DMS79 (cell line): ENCODE measurements at places on chromosomes 6 and 20.
A peak's percentile ranks its signal among the peaks of the same experiment; 100 is the strongest.

DNA sequence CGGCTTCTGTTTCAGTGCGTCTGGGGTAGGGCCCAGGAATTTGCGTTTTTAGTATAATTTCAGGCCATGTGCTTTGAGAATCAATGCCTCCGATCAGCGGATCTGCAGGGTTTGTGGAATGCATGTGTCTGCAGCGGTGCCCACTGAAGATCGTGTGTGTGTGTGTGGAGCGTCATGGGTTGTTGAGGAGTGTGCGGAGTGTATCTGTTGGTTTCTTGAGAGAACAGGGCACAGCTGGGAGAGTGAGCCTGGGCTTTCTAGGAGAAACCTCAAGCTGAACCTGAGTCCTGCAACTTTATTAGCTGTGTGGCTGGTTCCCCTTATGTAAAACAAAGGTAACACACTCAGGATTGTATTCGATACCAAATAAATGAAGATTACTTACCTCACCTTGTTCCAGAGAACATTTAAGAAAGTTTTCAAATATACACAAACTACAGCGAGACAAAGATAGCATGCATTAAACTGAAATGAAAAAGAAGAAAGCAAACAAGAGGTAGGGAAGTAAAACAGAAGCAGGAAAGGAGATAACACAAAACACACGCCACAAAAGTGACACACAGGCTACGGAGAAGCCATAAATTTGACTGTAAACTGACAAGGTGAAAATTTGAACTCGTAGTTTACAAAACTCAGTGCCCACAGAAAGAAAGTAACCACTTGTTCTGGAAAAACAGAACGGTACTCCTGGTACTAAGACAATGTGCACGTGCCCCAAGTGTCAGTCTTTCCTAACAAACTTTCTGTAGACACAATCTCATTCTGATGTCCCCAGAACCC, 28.8 kb downstream of the PDE10A start:
- no peak for DNase-seq

- peak; percentile 74 for DNase-seq
Measured at GRCh38 chr6:40543146-40543545, 44.0 kb downstream of the LRFN2 start.

DNA sequence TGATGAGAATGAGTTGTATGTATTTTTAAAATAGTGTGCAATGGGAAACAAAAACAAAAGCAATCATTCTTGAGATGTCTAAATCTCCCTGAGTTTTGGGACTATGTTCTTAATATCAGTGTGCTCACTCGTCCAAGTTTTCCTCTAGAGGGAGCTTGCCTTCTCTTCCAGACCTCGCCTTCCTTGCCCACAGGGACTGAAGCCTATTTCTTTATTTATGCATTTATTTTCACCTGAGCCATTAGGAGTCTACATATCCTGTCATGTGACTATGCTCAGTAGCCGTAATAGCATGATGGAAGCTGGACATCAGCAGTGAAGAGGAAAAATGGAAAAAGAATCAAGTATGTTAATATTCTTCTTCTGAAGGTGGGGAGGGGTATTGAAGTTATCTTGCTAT, 131.2 kb downstream of the SH3BGRL2 start:
- DNase-seq = no peak

GRCh38 chr6:105484238-105485161, 81.6 kb upstream of the PREP start:
- DNase-seq = peak; percentile 1

- DNase-seq = peak; percentile 60
Measured at GRCh38 chr20:20366876-20367574, 879 bp upstream of the INSM1 start.

DNA sequence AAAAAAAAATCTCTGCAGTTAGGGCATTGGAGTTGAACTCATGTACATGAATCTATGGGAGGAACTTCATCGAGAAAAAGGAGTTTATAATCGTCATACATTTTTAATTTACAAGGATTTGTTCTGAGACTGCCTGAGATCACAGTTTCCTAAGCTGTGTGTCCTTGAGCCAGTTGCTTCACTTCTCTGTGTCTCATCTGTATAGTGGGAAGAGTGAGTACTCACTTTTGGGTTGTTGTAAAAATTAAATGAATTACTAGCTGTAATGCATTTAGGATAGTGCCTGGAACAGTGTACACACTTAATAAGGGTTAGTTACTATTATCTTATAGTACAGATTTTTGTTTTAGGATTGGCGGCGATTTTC, 42.5 kb downstream of the EYA2 start:
- DNase-seq = no peak

DNA sequence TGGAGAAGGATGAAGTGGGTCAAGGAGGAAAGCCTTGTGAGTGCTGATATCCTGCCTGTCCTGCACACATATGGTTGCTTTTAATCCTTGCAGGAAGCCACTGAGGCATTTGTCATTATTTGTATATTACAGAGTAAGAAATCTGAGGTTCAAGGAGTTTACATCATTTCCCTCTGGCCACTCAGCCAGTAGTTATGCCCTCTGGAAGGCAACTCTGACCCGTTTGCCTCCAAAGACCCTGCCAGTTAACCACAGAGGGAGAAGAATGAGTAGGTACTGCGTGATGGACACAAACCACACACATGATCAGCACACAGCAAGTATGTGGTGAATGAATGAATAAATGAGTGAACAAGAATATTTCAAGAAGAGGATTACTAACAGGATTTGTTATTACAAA, 7.9 kb upstream of the FAM210B start:
- DNase-seq = no peak

DNA sequence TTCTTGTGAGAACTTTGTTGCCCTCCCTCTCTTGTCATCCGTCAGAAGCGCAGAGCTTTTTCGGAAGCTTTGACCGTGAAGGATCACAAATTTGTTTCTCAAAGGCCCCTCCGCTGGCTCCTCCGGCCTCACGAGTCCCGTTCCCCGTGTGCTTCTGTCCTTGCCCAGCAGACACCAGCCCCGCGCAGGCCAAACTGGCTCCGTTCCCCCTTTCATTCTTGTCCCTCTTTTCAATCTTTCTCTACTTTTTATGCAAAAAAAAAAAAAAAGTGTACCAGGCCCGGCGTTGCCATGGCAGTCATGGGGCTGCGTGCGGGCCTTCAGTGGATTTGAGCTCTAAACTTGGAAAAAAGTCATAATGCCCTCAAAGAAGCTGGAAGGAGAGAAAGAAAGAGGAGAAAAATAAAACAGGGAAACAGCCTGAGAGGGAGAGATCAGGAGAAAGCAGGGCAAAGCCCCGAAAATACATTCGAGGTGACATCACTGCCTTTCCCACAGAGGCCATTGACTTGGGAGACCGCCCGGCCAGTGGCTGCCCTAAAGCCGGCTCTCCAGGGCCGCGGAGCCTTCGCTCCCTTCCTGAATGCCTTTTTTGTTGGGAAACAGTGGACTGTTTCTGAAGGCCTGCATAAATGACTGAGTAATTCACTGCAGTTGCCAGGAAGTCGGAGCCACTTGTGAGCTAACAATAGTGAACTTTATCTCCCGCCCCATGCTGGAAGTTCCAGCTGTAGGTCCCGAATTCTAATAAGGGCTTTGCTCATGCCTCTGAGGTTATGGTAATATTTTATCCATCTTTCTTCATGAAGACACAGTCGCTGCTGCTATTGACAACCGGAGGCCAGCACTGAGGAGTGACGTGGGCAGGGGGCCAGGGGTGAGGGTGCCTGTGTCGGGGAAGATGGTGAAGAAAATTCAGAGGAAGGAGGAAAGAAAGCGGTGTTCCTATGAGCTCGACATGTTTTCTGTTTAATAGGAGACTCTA, 670.9 kb downstream of the QKI start:
- no peak for DNase-seq

- no peak for DNase-seq
Measured at GRCh38 chr6:169571123-169571962, 130.5 kb downstream of the WDR27 start.

DNA sequence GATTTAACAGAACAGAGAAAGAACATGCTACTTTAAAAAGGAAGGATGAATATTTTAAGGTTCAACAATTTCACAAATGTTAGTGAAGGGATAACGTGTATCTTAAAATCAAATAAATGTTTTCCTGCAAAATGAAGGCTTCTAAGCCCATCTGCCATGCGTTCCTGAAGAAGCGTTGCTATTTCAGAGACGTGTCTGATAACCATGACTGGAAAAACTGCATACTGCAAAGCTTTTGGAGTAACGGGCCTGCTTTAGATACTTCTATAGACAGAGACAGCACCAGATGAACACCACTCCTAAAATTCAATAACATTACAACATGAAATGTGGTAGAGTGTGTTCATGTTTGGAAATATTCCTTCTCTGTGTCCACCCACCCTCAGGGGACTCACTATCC, 126.0 kb downstream of the WDR27 start:
- DNase-seq = no peak

- DNase-seq = no peak
Measured at GRCh38 chr6:50333696-50334095, 284.0 kb upstream of the DEFB112 start.

DNA sequence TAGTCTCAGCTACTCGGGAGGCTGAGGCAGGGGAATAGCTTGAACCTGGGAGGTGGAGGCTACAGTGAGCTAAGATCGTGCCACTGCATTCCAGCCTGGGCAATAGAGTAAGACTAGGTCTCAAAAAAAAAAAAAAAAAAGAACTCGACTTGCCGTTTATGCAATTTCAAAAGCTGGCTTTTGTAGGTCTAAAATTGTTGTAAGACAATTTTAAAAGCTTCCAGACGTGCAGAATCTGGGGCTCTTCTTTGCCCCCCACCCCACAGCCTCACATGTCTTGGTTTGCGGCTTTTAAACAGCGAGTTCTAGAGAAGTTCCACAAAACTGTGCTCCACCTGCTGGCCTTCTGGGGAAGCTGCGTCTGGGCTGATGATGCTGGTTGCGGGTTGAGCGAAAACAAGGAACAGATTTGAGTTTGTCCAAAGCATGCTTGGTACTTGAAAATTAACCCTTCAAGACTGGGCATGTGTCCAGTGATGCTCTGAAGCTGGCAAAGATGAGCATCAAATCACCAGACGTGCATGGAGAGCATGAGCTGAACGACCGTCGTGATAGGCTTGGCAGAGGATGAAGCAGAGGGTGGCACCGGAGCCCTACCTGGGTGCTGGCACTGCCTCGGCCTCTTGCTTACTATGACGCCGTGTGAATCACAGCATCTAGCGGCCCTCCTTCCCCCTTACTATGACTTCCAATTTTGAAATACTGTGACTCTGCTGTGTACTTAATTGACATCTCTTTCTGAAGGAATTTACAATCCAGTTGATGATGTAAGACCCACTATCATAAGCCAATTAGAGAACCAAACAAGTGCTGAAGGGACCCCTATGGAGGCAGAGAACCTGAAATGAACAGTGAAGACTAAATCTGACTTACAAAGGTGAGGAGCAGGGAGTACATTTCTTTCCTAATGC, 171.4 kb downstream of the GMPR start:
- DNase-seq = no peak

GRCh38 chr6:23077772-23078171, 508.4 kb downstream of the HDGFL1 start:
- no peak for DNase-seq

- peak; percentile 48 for DNase-seq
Measured at GRCh38 chr20:32534661-32535240, 50.4 kb downstream of the NOL4L start.

DNA sequence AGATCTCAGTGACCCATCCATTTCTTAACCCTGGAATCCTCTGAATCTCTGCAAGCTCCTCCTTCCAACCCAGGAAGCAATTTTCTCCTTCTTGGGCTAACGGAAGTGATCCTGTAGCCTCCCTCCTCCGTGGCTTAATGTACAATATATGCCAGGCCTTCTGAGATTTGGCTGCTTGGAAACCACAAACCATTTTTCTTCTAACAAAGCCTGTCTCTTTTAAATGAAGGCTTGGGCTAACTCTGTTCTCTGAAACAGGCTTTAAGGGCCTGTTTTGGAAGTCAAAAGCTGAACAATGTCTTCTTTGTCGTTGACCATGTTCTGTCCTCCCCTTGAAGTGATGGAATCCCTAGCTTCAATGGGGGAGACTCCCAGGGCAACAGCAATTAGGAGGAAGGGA, 14.9 kb downstream of the FYN start:
- no peak for DNase-seq

DNA sequence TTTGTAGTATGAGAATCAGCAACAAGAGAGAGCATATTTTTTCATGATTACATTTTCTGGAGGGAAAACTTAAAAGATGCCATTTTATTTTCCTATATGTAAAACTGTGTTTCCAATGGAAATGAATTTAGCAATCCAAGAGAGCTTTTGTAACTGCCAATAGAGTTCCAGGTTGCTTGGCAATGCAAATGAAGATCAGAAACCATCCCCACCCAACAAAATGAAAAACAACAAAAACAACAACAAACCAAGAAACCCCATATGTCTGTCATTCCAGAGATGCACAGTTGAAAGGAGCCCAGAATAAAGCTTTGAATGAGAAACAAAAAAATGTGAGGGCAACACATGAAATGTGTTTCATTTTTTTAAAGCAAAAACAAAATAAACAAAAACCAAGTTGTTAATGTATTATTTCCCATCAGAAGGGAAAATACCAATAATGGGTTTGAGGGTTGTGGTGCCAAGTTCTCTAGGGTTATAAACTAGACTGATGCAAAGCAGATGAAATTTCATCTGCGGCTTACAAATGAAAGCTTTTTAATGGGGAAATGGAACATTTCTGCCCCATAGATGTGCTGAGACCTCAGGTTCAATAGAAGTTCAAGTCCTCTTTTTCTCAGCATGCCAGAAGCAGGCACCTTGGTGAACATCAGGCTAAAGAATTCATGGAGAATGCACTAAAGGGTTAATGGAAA, 121.5 kb upstream of the MCHR2 start:
- DNase-seq = no peak

- DNase-seq = no peak
Measured at GRCh38 chr20:32581839-32582658, 3.1 kb downstream of the NOL4L start.
